ENCODE measurements at places on chromosomes 2 and 18. TPM values are rescaled to one million over a fixed set of nuclear protein-coding genes. Genes with fewer than 3 reads are reported as not detected.

CPO gene
- not detected for total RNA-seq

ZEB2 gene
- 95.4 TPM for total RNA-seq

TBR1 gene
- total RNA-seq, result not detected

RIT2 gene
- not detected for total RNA-seq

BOLL gene
- total RNA-seq, result not detected

RAB31 gene
- 82.4 TPM for total RNA-seq

CD8B2 gene
- total RNA-seq, result not detected

CLEC4F gene
- total RNA-seq, result not detected

POTEJ gene
- not detected for total RNA-seq

All from chondrocyte (in vitro differentiated cells).